GDM1 (cell line): ENCODE measurements at places on chromosomes 1 and 21.

- DNase-seq = no peak
These were observed 7.7 kb upstream of the GIPC2 start for GRCh38 chr1:78038071-78038470.

GRCh38 chr21:23218667-23219066, 2220.5 kb downstream of the NCAM2 start:
- no peak for DNase-seq

GRCh38 chr1:95578462-95578861, 344.5 kb downstream of the RWDD3 start:
- DNase-seq = no peak

GRCh38 chr1:175633801-175634200, 109.6 kb downstream of the TNR start:
- no peak for DNase-seq

DNA sequence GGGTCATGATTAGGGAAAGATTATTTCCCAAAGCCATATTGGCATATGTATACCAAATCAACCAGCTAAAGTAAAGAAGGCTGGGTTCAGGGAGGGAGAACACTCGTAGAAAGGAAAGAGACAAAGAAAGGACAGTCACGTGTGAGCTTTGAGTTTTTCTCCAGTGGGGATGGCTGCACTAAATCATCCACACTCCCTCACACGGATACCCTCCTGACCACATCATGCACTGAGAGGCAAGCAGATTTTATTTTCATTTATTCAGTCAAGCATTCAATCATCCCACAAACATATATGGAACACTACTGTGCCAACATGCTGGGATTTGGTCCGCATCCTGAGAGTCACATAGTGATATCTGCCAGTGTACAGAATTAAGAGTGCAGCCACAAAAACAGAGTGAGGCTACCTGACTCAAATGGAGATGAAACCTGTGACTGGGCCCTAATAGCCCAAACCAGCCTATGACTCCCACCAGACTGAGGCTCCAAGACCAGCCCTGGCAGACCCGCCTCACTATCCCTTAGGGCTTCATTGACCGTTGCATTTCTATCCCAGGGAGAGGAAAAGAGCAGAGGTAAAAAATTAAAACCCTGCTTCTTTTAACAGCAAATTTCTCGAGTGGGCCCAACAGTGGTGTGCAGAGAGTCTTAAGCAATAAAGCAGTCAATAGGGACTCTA, 155.9 kb downstream of the BARHL2 start:
- DNase-seq = no peak

GRCh38 chr1:107920561-107920960, 44.4 kb downstream of the VAV3 start:
- no peak for DNase-seq

DNA sequence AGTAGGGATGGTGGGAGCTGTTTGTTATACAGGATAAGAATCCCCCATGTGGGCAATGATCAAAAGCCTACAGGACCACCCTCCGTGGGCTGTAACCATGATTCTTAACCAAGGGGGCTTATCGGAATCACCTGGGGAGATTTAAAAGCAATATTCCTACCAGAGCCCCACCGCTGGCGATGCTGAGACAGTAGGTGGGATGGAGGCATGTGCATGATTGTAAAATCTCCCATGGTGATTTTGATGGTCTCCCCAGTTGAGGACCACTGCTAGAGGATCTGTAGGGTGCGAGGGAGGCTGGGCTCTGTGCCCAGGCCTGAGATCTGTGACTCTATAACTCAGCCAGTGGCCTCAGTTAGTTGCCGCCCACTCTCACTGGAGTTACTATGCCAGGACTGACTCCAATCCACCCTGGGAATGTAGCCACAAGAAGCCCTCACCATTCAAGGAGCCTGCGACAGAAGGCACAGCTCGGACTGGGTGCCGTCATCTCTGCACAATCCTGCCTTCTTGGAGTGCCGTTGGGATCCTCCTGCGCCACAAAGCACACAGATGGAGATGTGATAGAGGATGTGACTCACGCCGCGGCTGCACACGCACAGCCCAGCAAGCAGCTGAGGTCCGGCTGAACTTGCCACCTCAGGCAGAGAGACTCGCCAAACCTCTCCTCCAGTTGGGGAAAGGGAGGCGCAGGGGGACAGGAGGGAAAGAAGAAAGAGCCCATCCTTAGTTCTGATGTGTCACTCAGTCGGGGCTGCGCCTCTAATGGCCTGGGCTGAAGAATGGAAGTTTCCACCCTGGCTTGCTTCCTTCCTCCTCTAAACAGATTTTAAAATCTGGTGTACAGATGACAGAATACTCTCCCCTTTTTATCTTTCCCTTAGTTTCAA, 26.5 kb downstream of the AKNAD1 start:
- DNase-seq = peak; percentile 34

GRCh38 chr1:32500387-32501209, 35.7 kb downstream of the ZBTB8B start:
- DNase-seq = peak; percentile 79

DNA sequence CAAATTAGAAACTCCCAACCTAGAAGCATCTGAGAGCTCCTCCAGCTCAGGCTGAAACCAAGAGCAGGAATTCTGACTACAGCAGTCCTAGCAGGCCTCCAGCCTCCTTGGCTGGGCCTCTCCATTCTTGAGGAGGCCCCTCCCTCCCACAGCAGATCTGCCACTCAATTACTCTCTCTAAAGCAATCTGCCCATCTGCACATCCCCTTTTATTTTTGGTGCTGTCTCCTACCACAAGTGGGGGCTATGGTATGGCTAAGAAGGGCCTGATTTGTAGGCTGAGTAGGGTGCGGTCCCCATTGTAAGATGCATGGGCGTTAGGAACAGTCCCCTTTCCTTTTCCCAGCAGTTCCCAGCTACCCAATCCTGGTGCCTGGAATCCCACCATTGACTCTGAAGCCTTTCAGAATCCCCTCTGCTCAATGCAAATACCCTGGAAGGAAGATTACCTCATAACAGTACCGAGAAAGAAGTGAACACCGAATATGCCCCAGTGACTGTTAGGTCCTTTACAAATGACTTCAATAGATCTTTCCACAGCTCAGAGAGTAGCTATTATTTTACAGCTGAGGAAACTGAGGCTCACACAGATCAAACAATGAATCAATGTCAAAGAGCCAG, 11.6 kb upstream of the TTC39A start:
- DNase-seq = no peak

DNA sequence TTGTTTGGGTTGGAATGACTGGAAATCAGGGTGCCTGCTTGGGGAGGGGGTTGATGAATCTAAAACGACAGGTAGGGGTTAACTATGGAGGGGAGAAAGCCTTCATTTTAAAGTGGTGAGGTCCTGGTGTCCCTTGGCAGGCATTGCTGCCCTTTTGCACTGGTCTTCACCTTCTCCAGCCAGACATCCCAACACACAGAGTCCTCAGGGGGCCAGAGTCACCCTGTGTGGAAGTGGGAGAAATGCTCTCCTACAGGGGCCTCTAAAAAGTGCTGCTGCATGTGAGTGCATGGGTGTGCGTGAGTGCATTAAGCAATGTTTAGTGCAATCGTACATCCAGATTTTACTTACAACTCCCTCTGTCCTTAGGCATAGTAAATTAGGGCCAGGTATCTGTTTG, 39.0 kb downstream of the TEX35 start:
- DNase-seq = no peak

GRCh38 chr1:26530410-26530894, 891 bp downstream of the RPS6KA1 start:
- no peak for DNase-seq

GRCh38 chr1:33282791-33283190, 26.5 kb downstream of the ZNF362 start:
- DNase-seq = no peak

DNA sequence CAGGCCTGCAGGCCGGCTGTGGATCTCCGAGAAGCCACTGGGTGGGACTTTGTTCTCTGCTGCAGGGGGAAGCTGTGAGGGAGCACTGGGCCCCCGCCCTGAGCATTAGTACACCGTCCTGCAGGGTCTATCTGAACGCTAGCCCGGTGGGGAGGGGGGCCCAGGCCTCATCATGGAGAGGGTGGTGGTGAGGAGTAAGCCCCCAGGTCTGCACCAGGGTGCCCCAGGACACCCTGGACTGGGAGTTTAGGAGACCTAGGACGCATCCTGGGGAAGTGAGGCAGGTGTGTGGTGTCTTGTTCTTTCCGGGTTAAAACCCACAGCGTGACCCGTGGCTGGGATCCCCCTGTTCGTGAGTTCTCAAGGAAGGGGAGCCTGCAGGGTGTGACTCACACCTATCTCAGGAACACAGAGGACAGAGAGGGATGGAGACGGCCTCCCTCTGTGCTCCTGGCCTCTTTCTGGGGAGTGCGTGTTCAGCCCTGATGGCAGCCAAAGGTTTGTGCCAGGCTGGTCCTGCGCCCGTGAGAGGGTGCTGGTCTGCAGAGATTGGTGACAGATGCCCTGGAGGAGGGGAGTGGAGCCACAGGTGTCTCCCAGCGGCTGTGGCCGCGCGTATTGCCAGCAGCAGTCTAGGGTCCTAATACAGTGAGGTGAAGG, 44.8 kb downstream of the AGPAT3 start:
- no peak for DNase-seq

DNA sequence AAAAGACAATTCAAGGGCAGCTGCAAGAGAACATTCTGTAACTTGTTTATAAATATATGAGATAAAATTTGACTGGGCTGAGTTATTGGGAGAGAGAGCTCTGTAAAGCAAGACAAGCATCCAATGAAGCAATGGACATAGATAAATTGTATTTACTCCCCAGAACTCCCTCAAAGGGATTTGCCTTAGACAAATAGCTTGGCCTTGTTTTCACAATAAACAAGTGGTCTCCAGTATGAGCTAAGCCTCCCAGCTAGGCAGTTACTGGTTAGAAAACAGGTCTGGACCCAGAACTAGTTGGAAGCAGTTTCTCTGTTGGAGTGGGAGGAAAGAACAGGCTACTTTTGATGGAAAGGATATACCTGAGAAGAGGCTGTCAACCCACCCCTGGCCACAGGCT, 25.2 kb upstream of the SUCO start:
- no peak for DNase-seq

DNA sequence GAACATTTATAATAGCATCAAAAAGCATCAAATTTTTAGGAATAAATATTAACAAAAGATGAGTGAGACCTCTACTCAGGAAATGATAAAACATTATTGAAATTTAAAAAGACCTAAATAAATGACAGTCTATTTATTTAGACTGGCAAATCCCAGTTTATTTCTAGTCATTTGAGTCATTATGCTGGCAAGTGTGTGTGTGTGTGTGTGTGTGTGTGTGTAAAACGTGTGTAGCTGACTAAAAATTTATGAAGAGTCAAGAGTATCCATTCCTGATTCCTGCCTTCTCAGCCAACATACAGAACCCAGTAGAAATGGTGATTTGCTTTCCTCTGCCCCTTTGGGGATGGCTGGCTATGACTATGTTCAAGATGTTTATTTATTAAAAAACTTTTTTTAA, 46.2 kb downstream of the OSBPL9 start:
- DNase-seq = no peak

- DNase-seq = no peak
These were observed 91.4 kb upstream of the S1PR1 start for GRCh38 chr1:101145449-101145820.

DNA sequence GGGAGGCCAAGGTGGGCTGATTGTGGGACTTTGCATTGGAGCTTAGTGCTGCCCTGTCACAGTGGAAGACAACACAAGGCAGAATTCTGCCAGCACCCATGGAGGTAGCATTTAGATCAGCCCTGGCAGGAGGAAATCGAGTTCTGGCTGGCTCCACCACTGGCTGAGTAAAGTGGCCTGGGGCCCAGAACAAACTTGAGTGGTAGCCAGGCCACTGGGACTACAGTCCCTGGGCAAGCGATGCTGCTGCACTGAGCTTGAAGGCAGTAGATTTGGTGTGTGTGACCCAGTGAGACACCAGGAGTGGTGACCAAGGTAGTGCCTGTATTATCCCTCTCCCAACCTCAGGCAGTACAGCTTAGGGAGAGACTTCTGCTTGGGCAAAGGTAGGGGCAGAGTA, 22.5 kb upstream of the UHMK1 start:
- DNase-seq = no peak

DNA sequence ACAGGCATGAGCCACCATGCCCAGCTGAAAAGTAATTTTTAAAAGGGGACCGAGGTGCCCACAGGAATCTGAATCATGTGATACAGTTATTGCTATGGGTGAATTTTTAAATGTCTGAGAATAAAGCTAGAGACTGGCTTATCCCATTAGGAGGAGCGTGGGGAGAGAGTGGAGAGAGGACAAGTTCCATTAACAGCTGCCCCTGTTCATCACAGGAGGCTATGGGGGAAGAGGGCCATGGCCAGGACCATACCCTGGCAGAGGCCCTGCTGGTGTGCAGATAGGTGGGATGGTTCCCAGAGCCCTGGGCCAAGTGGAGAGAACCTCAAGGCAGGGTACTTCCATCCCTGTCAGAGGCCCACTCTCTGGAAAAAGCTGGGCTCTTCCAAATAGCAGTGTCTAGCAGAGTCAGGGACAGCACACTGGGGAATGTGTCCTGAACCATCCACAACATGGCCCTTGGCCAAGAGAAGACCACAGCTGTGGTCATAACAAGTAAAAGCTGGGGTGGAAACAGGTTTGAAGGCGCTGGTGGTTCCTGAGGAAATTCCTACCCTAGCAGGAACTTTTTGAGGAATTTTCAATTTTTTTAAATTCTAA, 13.7 kb upstream of the ZNF691 start:
- DNase-seq = no peak

DNA sequence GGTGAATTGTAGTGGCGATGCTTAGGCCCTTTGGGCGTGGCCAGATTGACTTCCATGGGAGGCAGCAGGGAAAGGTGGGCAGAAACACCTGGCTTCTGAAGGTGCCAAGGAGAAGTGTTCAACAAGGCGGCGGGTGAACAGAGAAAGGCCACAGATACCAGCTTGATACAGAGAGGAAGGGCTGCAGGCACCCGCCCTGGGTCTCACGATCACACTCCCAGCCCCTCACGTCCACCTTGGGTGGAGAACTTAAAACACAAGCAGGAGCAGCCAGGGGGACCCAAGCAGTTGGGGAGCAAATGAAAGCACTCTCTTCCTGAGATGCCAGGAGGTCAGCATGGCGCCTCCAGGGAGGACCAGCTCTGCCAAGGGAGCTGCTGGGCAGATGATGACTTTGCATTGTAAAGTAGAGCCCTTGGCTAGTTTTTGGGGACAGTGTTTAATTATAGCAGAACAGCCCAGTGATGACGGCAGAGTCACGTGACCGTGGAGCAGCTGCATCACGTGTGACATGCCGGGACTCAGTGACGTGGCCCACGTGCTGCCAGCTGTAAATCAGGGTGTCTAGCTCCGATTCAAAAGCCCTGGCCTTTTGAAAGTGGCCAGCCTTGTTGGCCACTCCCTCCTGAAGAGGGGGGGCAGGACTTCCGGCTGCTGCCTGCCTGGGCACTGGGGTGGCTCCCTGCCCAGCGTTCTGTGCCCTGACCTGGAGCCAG, 19.0 kb downstream of the SLC37A1 start:
- DNase-seq = no peak

GRCh38 chr1:41712081-41712480, 206.6 kb downstream of the HIVEP3 start:
- DNase-seq = no peak

DNA sequence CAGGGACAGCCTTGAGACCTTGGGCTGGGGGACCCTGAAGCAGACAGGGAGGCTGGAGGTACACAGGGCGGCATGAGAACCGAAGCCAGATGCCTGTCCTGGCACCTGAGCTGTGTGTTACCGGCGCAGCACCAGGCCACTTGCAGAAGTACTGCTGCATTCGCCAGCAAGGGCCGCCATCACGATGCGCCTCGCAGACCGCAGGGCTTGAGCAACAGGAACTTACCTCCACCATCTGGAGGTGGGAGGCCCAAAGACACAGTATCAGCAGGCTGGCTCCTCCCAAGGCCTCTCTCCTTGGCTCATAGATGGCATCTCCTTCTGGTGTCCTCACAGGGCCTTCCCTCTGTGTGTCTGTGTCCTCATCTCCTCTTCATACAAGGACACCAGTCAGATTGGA, 90.1 kb downstream of the PRDM16 start:
- no peak for DNase-seq
